Urinary bladder (tissue), 4 donors: ENCODE measurements at places on chromosomes 13 and 19. TPM values are rescaled to one million over a fixed set of nuclear protein-coding genes. Genes with fewer than 3 reads are reported as not detected.

NCAN gene
- total RNA-seq: 0.42 TPM

GRK1 gene
- 0.05 TPM for total RNA-seq

CCDC169 gene
- total RNA-seq: 7.0 TPM

PLK5 gene
- total RNA-seq: 0.37 TPM

CEBPA gene
- total RNA-seq: 10.4 TPM

CGB8 gene
- not detected for total RNA-seq

LYL1 gene
- total RNA-seq: 4.8 TPM

HPN gene
- not detected for total RNA-seq

C1QTNF9B gene
- total RNA-seq: 0.58 TPM

CADM4 gene
- total RNA-seq: 8.7 TPM

GPR12 gene
- not detected for total RNA-seq

ZNF431 gene
- total RNA-seq: 21.6 TPM

NCR1 gene
- total RNA-seq: 0.32 TPM
